ENCODE measurements at places on chromosomes 5 and 9.

DNA sequence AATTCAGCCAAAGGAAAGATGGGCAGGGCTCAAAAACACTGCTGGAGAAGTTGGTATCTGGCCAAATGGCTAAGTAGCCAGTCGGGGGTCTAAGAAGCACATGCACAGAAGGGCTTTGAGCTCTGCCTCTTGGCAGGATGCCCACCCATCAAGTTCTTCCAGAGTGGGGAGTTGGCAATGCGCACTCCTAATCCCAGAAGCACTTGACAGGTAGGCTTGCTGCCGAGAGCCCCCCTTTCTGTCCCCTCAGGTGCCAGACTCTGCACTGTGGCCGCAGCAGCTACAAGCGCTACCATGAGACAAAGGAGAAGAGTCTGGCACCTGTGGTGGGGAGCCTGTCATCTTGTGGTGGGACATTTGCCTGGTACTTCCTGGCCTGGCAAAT, 252.9 kb upstream of the SLC24A2 start:
- no peak for DNase-seq

DNA sequence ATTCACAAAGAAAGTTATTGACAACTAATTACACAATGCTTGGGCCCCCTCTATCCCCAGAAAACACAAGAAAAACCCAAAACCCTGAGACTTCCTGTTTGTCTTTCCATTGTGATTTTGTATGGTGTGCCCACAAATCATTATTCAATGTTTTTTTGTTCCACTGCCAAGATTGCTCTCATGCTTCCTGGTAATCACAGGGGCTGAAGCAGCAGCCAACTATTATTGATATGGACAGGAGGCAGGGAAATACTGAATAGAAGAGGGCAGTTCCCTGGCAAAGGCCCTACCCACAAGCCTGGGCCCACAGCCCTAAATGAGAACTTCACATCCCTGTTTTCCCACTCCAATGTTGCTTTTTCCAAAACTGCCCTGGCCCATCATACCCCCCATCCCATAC, 21.5 kb upstream of the RFK start:
- peak; percentile 48 for DNase-seq

DNA sequence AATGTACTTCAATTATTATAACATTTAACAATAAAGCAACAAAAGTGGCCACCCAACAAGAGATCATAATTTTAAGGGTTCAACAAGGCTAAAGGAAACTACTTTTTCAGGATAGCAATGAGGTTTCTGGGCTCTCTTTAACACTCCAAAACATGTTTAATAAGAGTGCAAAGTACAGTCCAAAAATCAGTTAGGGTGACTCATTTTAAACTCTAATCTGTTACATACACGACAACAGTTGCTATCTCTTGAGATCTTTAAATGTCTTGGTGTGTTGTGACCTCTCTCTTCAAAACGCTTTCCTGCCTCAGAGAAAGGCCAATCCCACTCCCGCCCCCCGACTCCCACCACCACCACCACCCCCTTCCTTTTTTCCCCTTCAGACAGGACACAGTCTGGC, 11.5 kb downstream of the NFIB start:
- DNase-seq, result no peak

- DNase-seq, result no peak
Observed at GRCh38 chr9:101026824-101027223, 1.7 kb upstream of the PLPPR1 start.

DNA sequence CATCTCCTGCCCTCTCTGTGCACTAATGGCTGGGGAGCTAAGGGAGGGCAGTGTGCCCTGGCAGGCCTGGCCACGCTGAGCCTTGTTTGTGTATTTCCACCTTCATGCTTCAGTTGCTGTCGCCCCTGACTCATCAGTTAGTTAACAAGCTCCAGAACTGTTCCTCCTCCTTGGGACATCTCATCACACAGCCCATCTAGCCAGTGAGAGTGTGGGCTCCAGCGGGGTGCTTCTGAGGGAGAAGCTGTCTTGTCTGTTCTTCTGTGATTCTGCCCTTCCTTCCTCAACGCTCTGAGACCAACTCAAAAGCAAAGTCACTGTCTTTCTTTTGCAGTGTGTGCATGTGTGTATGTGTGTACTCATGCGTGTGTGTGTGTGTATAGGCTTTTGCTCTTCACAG, 58.3 kb upstream of the CPEB4 start:
- peak; percentile 77 for DNase-seq

- DNase-seq, result no peak
Observed at GRCh38 chr5:172586125-172587060, 54.7 kb upstream of the NEURL1B start.

DNA sequence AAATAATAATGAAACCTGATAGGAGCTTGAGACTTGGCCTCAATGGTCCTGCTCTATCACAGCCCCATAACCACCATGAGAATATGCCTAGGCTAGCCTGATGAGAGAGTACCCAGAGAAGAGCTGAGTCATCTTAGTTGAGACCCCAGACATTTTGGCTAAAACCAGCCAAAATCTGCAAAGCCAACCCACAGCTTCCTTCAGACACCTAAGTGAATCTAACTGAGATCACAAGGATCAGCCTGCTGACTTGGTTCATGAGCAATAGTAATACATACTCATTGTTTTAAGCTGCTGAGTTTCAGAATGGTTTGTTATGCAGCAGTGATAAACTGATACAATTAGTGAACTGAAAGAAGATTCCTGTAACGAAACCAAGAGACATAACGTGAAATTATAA, 473.7 kb upstream of the PTGER4 start:
- no peak for DNase-seq

GRCh38 chr5:147387109-147387508, 122.8 kb downstream of the DPYSL3 start:
- DNase-seq, result no peak

DNA sequence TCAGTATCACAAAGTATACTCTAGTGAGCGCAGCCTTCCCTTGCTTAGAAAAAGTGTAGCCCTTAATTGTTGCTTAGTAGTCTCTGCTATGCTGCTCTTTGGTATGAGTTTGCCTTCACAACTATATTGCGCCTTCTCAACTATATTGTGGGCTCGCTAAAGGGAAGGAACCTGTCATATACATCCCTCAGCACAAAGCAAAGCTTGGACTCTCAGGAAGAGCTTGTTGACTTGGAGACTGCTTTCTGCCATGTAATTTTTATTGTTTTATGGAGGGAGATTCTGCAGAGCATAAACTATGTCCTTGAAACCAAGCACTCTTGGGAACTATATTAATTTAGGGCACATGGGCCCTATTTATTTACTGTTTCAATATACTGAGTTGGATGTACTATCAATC, 119.1 kb upstream of the HAPLN1 start:
- DNase-seq, result no peak

Measured in fibroblast of gingiva (primary cell).